ENCODE measurements at places on chromosomes 5 and 9.

GRCh38 chr5:97297704-97298091 lies 114.7 kb upstream of the RIOK2 start:
- DNase-seq, result no peak

GRCh38 chr9:136941231-136942111 lies 3.1 kb downstream of the FBXW5 start:
- DNase-seq, result no peak

DNA sequence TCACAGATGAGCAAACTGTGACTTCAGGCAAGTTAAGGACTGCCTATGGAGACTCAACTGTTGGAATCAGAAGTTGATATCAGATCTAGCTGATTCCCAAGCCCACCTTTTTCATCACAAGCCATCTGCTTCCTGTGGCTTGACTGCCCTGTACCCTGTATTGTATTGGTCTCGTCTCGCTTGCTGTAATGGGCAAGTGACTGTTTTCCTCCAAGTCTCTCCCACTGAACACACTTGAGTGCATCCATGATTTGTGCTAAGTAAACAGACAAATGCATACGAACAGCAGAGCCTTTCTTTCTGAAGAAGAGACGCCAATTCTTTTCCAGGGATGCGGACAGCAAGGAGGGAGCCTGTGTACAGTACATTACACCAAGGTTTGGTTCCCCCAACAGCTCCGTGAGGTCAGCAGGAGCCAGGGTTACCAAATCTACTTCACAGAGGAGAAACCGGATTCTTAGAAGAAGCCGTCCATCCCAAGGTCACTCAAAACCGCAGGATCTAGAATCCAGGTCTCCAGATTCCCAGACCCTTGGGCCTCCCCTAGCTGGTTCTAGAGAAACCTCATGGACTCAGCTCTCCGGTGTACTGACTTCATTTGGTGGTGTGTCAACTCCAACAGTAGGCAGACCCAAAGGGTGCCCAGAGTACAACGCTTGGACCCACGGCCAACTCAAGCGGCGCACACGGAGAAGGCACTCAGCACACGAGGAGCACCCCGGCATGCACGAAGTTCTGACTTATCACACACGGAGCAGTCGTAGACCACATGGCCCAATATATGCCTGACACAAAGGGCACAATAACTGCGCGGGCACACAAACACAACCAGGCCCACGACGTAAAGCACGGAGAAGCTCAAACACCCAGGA lies 1.1 kb downstream of the BAG1 start:
- DNase-seq, result no peak

- no peak for DNase-seq
These were observed 57.0 kb upstream of the GABRA1 start for GRCh38 chr5:161790926-161791325.

GRCh38 chr5:13591621-13592020 lies 352.9 kb downstream of the DNAH5 start:
- no peak for DNase-seq

GRCh38 chr5:74631081-74631953 lies 9.2 kb downstream of the ENC1 start:
- DNase-seq, result no peak

GRCh38 chr5:173757403-173758209 lies 130.5 kb upstream of the CPEB4 start:
- DNase-seq, result no peak

DNA sequence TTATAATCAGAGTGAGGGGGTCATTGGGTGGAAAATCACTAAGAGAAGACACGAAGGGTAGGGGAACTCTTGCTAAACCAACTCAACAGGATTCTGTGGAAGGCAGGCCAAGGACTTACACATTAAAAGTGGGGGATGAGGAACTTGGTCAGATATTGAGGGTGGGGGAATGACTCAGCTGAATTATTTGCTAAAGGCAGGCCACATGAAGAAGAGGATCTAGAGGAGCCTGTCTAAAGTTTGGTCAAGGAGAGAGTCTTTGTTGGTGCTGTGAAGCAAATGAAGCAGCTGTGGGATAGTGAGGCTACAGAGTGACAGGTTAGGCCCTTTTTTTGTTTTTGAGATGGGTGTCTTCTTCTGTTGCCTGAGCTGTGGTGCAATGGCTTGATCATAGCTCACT lies 63.9 kb upstream of the SPRY4 start:
- no peak for DNase-seq

GRCh38 chr9:95775191-95775590 lies 100.3 kb upstream of the ERCC6L2 start:
- DNase-seq, result no peak

GRCh38 chr9:111484572-111484894 lies 350 bp upstream of the ECPAS start:
- no peak for DNase-seq

- no peak for DNase-seq
These were observed 12.9 kb downstream of the CXCL14 start for GRCh38 chr5:135565725-135566421.

DNA sequence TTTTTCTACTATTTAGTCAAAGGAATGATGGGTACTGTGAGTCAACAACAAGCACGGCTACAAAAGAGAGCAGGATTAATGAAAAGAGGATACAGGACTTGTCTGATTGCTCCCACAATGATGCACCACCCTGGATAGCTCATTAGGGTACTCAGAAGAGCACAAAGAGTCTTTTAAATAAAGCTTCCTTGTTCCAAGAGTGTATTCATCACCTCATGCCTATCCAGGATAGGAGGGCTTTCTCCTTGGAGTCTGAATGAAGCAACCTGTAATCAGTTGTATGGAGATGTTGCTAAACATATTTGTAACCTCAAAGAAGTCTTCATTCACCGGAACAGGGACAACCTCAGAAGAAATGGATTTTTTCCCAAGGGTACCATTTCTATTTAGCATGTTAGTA lies 219.5 kb upstream of the TMEM161B start:
- DNase-seq, result peak; percentile 22

- no peak for DNase-seq
These were observed 467.3 kb upstream of the FTMT start for GRCh38 chr5:121384359-121384758.

GRCh38 chr5:97644206-97644605 lies 461.2 kb upstream of the RIOK2 start:
- DNase-seq, result no peak

DNA sequence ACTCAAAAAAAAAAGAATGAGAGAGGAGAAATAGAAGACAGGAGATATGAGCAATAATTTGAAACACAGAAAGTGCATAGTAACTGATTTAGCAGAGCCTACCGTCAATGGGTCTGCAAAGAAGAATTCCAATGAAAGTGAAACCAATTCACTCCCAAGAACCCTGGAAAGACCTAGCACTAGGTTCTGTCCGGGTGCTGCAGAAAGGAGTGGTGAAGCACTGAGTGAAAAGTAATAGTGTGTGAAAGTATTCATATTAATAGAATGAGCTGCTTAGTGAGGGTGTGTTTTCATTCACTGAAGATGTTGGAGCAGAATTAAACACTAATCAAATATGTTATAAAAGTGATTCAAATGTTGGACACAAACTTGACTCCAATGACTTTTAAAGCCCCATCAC lies 51.3 kb upstream of the SLC30A5 start:
- no peak for DNase-seq

- no peak for DNase-seq
These were observed 80.9 kb downstream of the HMCN2 start for GRCh38 chr9:130346431-130346830.

- no peak for DNase-seq
These were observed 631 bp downstream of the B4GALT7 start for GRCh38 chr5:177600508-177601018.
